ENCODE measurements at places on chromosomes 13 and 19.
A peak's percentile ranks its signal among the peaks of the same experiment; 100 is the strongest.

GRCh38 chr13:83914368-83914767, 32.1 kb upstream of the SLITRK1 start:
- no peak for DNase-seq

DNA sequence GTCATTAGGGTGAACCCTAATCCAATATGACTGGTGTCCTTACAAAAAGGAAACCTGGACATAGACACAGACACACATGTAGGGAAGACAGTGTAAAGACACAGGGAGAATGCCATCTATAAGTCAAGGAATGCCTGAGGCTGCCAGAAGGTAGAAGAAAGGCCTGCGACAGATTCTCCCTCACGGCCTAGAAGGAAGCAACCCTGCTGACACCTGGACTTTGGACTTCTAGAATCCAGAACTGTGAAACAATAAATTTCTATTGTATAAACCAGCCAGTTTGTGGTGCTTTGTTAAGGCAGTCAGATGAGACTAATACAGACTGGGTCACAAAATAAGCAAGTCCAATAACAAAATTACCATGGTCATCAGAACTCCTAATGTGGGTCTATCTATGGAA, 120.4 kb downstream of the ENOX1 start:
- no peak for DNase-seq

DNA sequence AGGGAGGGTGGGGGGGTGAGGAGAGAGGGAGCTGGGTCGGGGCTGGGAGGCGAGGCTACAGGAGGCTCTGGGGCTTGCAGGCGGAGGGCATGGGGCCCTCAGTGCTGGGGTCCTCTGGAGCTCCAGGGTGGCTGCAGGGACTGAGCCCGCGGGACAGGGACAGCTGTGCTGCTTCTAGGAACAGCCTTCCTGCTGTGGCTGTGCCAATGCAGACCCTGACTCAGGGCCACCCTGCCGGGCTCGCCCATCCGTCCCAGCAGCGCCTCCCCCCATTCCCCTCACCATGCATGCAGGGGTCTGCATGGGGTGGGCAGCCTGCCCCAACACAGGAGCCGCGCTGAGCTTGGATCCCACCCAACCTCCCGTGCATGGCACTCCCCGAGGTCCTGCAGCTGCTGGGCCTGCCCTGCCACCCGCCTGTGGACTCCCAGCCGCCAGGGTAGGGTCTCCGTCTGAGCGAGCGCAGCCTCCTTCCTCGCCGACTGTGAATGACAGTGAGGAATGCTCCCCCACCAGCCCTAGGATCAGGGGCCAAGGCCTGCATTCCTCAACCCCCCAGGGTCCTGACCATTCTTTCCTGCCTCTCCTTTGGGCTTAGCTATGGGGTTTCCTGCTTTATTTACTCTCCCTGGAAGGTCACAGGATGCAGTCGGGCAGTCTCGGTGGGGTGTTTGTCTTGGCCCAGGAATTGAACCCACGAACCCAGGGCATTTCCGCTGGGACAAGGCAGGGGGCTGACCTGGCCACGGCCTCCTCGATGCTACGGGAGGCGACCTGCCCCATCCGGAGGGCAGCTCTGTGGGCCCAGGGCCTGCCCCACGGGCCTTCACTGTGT, 23.4 kb downstream of the CEBPG start:
- no peak for DNase-seq

- no peak for DNase-seq
Observed at GRCh38 chr19:48595171-48595570, 11.4 kb upstream of the SPACA4 start.

DNA sequence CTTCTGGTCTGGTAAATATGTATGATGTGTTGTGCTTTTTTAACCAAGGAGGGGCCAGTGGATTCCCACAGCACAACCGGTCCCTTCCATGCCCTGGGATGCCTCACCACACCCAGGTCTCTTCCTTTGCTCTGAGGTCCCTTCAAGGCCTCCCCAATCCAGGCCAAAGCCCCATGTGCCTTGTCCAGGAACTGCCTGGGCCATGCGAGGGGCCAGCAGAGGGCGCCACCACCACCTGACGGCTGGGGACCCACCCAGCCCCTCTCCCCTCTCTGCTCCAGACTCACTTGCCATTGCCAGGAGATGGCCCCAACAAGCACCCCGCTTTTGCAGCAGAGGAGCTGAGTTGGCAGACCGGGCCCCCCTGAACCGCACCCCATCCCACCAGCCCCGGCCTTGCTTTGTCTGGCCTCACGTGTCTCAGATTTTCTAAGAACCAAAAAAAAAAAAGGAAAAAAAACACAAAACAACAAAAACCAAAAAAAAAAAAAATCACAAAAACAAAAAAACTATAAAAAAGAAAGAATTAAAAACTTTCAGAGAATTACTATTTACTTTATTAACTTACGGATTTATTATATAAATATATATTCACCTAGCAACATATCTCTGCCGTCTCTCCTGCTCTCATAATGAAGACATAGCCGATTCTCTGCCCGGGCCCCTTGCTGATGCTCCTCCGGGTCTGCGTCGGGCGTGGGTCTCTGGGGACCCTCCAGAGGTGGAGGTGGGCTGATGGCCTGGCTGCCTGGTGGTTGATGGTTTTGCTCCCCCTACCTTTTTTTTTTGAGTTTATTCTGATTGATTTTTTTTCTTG, 14.4 kb downstream of the CAPN12 start:
- DNase-seq, result peak; percentile 54

- no peak for DNase-seq
Observed at GRCh38 chr13:44092078-44092970, 212.6 kb downstream of the LACC1 start.

GRCh38 chr13:21240586-21240985, 64.1 kb downstream of the MRPL57 start:
- DNase-seq, result no peak

DNA sequence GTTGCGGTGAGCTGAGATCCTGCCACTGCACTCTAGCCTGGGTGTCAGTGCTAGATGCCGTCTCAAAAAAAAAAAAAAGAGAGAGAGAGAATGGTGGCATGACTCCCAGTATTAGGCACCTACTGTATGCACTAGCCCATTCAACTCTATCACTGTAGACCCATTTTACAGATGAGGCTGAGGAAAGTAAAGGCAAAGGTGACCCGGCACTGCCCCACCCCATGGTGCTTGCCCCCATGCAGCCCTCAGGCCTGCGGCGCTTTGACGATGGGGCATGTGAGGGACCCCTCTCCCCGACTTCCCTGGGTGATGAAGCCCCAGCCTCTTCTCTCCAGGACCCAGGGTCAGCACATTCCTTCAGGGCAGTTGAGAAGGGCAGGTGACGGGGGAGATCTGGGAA, 7.3 kb downstream of the NPAS1 start:
- no peak for DNase-seq

DNA sequence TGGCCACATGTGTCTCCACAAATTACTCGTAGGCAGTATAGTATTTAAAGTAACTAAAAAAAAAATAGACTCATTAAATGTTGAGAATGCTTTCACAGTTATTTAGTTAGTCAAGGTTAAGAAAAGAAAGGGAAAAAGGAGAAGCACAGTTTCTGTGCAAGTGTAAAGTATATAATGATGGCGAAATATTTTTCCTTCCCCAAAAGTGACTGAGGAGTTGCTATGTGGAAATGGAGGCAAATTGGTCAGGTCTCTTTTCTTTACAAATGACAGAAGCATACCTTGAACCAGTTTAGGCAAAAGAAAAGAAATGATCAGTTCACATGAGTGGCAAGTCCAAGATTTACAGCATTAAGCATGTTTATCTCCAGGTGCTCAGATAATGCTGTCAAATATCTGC, 18.0 kb downstream of the CSNK1A1L start:
- DNase-seq, result no peak

DNA sequence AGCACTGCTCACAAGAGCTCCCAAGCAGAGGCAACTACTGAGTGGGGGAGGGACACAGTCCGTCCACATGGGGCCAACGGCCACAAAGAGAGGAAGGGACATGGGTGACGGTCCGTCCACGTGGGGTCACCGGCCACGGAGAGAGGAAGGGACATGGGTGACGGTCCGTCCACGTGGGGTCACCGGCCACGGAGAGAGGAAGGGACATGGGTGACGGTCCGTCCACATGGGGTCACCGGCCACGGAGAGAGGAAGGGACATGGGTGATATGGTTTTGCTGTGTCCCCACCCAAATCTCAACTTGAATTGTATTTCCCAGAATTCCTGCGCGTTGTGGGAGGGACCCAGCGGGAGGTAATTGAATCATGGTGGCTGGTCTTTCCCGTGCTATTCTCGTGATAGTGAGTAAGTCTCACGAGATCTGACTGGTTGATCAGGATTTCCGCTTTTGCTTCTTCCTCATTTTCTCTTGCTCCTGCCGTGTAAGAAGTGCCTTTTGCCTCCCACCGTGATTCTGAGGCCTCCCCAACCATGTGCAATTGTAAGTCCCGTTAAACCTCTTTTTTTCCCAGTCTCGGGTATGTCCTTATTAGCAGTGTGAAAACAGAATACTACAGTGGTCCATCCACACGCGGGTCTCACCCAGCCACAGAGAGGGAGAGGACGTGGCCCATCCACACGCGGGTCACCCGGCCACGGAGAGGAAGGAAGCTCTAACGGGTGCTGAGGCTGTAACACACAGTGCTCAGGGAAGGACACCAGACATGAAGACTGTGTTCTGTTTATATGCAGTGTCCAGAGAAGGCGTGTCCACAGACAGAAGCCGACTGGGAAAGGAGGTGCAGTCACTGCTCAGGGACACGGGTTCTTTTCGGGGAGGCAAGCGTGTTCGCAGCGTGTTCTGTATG, 48.5 kb downstream of the GAS6 start:
- DNase-seq, result no peak

DNA sequence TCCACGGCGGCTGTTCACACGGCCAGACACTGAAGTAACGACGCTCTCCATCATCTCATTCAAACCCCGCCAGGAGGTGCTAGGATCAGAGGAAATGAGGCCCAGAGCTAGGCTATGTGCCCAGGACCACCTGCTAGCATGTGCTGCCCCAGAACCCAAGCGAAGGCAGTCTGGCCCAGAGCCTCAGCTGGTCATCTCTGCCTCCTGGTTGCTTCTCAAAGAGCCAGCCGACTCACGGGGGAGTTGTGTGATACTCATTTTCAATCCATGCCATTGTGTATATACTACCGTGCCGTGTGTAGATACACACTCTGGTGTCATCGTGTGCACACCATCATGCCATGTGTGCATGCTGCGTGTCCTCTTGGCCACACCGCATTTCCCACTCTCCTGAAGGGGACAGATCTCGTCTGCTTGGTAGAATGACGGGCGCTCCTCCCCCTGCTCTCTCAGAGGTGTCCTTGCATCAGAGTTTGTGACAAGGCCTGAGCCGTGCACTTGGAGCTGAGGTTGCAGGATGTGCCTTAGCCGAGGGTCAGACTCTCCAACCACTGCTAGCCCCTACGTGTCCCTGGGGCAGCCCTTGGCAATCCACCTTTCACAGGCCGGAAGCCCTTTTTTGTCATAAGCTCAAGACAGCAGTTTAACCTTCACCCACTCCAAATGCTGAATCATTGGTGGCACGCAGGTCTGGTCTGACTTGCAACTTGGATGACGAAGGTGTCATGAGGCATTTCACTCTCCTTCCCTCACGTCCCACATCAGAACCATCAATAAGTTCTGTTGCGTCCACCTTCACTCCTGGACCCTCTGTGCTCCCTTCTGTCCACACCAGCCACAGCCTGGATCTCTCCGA, 130.4 kb downstream of the CRYL1 start:
- DNase-seq, result no peak

DNA sequence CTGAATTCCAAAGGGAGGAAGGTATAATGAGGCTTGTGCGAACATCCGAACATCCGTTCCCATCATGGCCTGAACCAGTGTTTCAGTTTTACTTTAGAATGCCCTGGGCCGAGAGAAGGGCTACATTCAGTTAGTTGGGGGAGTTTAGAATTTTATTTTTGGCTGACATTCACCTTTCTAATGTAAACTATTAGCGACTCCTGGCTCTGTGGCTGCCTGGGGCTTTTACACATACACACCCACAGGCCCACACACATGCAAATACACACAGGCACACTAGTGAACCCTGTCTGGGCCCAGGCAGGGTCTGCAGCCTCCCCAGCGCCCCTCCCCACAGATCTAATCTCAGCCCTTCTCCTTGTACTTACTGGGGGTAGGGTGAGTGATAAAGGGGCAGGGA, 6.1 kb downstream of the GAPDHS start:
- DNase-seq, result no peak

GRCh38 chr13:40983725-40984667, 35.1 kb downstream of the ELF1 start:
- no peak for DNase-seq

DNA sequence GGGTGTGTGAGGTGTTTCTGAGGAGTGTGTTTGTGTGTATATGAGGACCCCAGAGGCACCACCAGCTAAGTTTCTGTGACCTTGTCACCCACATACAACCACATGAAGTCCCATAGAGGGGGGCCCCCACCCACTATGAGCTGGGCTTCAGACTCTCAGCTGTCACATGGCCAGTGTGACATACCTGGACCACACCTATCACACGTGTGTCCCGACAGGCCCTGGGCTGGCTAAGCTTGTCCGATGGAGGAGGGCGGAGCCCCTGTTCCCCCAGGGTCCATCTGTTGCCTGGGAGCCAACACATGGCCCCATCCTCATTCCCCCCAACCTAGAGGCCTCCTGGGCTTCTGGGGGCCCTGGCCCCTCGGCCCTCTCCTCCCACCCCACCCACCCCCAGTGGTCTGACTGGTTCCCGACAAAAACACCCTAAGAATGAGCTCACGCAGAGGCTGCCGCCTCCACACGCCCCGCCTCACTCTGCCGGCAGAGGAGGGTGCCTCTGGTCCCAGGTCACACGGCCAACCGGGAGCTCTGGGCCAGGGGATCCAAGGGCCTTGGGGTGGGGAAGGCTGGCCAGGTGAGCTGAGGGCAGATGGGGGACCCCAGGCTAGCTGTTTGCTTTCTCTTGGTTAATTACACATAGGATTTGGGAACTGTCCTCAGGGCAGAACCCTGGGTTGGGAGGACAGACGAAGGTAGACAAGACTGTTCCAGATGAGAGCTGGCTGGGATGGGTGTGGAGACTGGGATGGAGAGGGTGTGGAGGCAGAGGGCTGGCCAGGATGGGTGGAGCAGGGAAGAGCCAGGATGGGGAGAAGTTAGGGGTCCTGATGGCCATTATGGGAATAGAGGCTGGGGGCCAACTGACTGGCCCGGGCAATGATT, 4.3 kb downstream of the KLC3 start:
- no peak for DNase-seq

- no peak for DNase-seq
Observed at GRCh38 chr13:48506092-48506701, 26.7 kb downstream of the RCBTB2 start.

GRCh38 chr13:30037766-30038165, 187.3 kb upstream of the UBL3 start:
- DNase-seq, result no peak

GRCh38 chr13:62431852-62432251, 1016.2 kb upstream of the PCDH20 start:
- DNase-seq, result no peak

Measured in stimulated activated CD8-positive, alpha-beta memory T cell treated with anti-CD3 and anti-CD28 coated beads, Interleukin-4, amount 100 ng/mL, for 4 hours (primary cell).